ENCODE measurements at places on chromosomes 1 and 21.

DNA sequence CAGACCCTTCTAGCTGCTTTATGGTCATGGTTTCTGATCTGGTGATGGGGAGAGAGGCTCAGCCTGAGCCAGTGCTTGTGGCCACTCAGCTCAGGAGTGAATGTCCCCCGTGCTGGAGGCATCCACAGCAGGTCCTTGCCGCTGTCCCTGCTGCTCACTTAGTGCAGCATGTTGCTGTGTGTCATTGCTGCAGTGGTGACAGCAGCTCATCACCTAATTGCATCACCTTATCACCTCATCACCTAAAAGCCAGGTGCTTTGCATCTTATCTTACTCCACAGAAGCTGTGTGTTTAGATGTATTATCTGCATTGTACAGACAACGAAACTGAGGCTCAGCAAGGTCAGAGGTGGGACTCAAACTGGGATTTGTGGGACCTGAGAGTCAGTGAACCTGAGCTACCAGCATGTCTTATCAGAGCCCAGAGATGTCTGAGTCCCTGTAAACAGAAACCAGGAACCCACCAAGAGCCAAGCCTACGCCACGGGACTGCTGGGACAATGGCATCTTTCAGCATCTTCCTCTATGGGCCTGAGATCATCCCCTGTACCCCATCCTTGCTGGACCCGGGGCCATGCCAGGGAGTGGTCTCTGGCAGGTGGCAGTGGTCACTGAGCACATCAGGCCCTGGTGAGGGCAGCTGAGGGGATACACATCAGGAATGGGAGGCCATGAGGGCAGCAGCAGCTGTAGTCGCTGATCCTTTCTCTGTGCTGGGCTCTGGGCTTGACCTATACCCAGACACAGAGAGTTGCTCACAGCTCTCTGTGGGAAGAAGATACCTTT, 6.5 kb downstream of the PODN start:
- no peak for DNase-seq

- DNase-seq, result no peak
Observed at GRCh38 chr21:29376556-29376955, 77.8 kb downstream of the BACH1 start.

DNA sequence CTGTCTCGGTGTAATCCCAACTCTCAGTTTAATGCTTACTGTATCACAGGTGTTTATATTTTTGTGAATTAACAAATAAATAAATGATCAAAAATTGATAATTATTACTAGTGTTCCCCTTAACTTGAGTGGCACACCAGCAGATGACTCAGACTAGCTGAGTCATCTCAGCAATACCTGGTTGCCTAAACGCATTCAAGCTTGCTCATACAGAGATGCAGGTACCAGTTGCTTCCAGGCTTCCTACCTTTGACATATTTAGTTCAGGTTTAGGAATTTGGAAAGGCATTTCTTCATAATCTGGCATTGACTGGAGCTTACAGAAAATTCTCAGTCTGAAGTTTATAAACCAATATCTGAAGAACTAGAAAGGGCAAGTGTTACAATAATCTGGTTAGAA, 78.9 kb upstream of the LMO4 start:
- DNase-seq, result no peak

DNA sequence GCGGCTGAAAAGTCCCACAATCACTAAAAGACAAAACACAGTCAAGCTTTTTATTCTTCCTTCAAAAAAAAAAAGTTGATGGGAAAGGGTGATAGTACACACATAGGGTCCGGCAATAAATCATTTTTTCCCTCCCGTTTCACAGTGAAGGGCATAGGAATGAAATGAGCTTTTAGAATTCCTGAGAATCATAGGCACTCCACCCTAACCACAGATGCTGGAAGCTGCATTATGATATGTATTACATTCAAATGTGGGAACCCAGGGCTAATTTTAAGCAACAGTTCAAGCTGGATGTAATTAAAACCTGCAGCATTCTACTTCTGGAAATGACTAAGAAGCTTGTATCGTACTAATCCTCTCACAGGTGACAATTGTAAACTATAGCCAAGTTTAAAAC, 75.7 kb upstream of the KCNJ15 start:
- no peak for DNase-seq

DNA sequence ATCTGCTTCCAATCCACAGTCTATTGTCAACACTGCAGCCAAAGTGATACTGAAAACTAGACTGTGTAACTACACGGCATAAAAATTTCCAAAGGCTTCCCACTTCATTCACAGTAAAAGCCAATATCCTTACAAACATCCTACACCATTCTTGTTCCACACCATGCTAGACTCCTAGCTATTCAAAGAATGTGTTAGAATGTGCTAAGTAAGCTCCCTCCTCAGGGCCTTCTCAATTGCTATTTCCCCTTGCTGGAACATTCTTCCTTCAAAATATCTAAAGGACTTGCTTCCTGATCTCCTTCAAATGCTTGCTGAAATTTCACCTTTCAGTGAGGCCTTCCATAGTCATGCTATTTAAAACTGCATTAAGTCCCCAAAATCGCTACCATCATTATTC, 228.1 kb downstream of the AKT3 start:
- DNase-seq, result no peak

- no peak for DNase-seq
Observed at GRCh38 chr1:82337635-82338034, 536.9 kb downstream of the ADGRL2 start.

DNA sequence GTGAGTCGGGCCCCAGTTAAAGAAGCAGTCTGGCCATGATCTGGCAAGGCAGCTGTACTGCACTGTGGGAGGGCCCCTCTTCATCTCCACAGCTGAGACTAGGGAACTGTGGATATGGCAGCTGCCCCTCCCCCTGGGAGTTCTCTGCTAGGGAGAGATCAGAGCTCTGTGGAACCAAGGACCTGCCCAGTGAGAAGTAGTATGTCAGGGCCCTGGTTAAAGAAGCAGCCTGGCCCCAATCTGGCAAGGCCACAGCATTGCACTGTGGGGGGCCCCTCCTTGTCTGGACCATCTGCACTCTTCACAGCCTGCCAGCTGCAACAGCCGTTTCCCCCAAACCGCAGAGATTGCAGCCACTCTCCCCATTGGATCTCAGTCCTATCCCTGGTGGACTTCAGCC, 208.5 kb downstream of the DNAH14 start:
- no peak for DNase-seq

DNA sequence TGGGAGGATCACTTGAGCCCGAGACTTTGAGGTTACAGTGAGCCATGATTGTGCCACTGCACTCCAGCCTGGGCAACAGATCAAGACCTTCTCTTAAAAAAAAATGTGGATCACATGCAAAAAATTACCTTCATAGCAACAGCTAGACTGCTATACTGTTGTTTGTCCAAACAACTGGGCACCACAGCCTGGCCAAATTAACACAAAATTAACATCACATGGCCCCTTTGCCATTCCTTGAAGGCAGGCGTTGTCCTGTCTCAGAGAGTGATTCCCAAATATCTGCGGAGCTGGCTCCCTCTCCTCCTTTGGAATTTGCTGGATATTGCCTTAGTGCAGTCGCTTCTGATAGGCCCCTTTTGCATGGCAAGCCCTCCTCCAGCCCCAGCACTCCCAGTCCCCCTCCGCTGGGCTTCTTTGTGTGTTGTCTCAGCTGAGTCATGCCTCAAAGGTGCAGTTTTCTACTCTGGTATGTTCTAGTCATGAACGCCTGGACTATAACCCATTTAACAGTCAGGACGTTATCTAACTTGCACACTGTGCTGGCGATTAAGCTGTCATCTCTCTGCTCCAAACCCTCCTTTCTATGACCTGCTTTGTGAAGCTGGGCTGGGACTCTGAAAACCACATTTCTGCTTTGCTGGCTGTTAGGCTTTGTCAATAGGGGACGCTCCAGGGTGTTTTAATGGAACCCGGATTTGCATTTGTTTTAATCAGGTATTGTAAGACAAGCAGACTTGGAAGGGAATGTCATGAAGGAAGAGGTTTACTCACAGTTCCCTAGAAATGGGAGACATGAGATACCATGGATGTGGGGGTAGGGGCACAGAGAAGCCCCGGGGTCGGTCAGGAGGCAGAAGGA, 20.1 kb upstream of the HPCAL4 start:
- no peak for DNase-seq

GRCh38 chr1:112522621-112523020, 13.9 kb downstream of the WNT2B start:
- no peak for DNase-seq

- DNase-seq, result no peak
Observed at GRCh38 chr1:7584157-7584556, 186.9 kb upstream of the VAMP3 start.

GRCh38 chr1:1157914-1158710, 15.6 kb upstream of the TTLL10 start:
- peak; percentile 80 for DNase-seq

DNA sequence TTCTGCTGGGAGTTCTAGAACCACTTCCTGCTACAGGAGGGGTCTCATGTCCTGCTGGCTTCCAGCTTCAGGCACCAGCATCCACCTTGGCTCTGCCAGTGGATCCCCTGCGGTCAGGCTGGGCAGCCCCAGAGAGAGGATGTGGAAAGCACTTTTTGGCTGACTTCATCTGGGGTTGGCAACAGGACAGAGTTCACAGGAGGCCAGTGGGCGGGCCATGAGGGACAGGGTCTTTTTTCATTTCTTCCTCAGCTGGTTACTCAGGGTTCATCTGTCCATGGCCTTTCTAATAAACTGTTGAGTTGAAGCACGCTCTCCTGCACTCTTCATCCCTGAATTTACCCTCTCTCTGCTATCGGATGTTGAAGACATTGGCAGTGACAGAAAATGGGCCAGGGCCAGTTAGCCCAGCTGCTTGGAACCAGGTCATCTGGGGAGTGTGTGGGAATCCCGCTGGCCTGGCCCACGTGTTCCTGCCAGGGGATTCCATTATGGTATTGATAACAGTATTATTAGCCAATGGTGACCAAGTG, 45.2 kb downstream of the RPS6KA1 start:
- DNase-seq, result no peak

DNA sequence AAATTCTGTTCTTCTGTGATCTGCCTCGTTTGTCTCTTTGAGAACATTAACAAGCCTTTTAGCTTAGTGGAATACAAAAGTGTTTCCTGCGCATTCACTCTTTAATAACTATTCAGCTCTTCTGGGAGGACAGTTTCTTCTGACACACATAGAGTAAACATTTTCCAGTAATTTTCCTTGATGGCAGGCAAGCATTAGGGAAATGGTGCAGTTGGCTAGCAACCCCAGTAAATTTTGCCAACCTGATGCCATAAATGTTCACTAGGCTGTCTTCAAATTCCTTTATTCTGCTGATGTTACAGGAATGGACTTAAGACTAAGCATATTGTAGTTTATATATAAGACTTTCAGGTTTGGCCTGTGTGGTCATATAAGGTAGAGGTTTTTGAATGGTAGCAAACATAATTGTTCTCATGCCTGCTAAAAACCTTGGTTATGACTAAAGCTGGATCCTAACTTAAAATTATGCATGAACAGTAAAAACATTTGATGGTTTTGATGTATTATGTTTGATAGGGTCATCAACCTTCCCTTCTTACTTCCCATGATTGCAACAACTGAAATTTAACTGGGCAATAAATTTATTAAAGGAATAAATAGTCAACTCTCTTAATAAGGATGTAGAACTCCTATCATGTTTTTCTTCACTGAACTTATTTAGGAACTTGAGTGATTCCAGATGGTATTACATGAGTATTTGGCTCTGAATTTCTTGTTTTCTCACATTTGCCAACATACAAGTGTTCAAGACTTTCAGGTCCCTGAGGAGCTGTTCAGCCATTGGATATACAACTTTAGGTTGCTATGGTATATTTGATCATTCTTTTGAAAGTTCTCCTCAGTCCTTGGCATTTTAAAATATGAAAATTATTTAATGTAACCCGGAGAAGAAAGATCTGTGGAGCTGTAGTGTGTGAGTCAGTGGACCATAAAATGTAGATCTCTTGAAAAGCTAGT, 223.4 kb downstream of the FMN2 start:
- DNase-seq, result no peak

GRCh38 chr1:54510715-54511270, 37.2 kb upstream of the ACOT11 start:
- no peak for DNase-seq

DNA sequence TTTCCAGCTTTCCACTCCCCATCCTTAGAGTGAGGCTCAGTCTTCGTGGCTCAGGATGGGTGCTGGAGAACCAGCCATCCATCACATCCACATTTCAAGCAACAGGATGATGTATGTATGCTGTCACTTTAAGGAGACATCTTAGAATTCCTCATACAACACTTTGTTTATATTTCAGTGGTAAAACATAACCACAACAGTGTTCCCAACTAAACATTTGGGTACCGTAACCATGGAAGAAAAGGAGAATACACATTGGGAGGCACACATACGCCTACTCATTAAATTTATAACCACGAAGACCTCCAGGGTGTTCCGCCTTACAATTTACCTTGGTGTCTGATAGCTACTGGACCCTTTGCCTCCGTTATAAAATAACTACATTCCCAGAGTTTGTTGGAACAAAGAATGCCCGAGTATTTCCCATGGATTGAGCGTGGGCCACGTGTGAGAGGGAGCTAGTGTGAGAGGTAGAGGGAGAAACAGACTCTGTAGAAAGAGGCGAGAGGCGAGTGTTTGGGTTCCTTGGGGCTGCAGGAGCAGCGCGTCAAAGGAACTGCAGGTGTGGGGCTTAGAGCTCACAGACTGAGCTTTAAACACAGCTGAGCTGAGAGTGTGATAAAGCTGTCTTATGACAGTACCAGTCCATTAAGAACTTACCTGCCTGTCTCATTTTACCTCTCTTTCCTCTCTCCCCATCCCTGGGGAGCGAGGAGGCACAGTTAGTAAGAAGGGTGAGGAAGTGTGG, 111.5 kb upstream of the USP24 start:
- DNase-seq, result no peak

GRCh38 chr1:228299211-228299610, 91.4 kb downstream of the OBSCN start:
- no peak for DNase-seq

DNA sequence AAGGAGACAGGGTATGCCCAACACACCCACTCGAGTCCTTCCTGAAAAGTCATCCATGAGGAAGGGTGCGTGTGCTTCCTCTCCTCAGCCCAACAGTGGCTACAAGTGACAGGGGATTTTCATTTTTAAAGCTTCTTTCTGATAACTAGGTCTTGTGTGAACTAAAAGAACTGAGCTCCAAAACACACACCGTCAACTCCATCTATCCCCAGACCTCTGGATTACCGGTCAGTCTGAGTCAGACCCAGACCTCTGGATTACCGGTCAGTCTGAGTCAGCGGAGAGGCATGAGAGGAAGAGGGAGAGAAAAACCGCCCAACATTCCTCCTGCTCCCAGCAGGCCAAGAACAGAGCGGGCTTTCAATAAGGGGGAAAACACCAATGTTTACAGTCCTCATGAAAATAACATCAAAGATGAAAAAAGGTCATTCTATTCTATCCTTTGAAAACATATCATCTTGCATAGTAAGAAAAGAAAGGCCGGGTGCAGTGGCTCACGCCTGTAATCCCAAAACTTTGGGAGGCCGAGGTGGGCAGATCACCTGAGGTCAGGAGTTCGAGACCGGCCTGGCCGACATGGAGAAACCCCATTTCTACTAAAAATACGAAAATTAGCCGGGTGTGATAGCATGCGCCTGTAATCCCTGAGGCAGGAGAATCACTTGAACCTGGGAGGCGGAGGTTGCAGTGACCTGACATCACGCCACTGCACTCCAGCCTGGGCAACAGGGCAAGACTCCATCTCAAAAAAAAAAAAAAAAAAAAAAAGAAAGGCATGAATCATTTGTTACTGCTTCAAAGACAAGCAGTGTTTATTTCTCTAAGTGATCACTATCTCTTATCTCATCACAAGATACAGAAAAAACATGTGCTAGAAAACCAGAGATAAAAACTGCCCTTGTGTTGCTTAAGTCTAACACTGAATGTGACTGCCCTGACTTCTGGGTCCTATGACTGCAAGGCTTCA, 3.4 kb downstream of the PTTG1IP start:
- no peak for DNase-seq

All from bone marrow (tissue), 2 donors.